Breast epithelium (tissue), 4 donors: ENCODE measurements at places on chromosomes 13 and 19. TPM values are rescaled to one million over a fixed set of nuclear protein-coding genes. Genes with fewer than 3 reads are reported as not detected.

GRCh38 chr19:42109896-42110295, 22.4 kb downstream of the POU2F2 start:
- DNase-seq = no peak

GRCh38 chr19:18788529-18789421, 2.3 kb downstream of the COMP start:
- no peak for DNase-seq

The PLIN4 gene
- 629 TPM for total RNA-seq

The TEX29 gene
- not detected for total RNA-seq

The ANGPTL8 gene
- 17.9 TPM for total RNA-seq
